Cardiac septum (tissue), 1 donor: ENCODE measurements at places on chromosomes 2 and 18.

GRCh38 chr2:216216951-216217903 lies 108.1 kb downstream of the XRCC5 start:
- DNase-seq, result no peak

DNA sequence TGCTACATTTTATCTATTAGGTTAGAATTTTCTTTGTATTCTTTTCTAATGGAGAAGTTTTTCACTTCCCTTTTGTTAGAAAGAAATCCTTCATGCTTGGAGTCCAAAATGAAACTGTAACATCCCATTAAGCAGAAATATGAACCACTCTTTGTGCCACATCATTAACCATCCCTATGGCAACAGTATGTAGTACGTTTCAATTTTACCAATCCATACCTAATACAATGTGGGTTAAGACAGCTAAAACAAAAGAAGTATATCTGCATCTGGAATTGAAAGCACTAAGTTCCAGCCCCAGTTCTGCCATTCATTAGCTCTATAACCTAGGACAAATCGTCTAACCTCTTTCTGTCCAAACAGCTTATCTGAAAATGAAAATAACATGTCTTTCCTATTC lies 409.2 kb upstream of the SPHKAP start:
- no peak for DNase-seq

- DNase-seq, result no peak
Observed at GRCh38 chr18:22185273-22185672, 15.9 kb downstream of the GATA6 start.

GRCh38 chr2:164052006-164052405 lies 316.2 kb upstream of the FIGN start:
- no peak for DNase-seq
